ENCODE measurements at places on chromosomes 16 and 17.

- DNase-seq, result no peak
These were observed 1.6 kb downstream of the RAB11FIP4 start for GRCh38 chr17:31392856-31393748.

DNA sequence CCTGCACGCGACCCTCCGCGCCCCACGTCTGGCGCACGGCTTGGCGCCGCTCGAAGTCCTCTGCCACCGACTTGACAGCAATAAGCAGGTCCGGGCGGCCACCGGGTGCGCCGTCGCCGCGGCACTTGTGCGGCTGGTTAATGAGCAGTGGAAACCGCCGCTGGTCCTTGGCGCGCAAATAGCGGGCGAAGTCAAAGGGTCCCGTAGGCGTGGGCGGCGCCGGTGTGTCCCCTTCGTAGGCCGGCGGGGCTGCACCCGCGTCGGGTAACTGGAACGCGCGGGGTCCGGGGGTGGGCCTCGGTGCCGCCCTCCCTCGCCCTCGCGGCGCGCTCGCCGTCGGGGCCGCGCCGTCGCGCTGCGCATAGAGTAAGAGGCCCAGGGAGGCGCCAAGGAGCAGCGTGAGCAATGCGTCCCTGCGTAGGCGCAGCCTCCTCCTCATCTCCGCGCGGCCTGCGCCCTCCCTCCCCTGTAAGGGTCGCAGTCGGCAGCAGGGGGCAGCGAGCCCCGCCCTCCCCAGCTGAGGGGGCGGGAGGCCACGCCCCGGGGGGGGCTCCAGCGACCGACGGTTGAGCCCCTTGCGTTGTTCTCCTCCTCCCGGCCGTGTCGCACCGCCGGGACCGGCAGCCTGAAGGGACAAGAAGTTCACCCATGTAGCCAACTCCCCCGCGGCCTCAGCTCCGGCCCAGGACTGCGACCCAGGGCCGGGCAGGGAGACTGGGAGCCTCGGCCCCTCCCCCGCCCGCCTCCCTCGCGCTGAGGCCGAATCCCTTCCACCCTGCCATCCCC is 558 bp downstream of the B3GNT9 start:
- peak; percentile 53 for DNase-seq

DNA sequence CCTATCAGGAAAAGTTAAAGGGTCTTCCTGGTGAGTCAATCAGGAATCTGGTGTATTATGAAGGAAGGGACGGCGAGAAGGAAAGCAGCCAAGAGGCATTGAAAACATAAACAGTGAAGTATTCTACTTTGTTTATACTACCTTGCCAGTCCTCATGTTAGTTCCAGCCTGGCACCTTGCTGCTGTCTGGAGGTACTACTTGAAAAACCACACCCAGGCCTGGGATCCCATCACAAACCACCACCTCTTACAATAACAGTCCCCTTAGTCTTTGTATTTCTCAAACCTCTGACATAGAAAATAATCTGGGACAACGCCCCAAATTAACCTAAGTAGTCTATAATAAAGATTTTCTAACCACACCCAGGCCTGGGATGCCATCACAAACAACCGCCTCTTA is 676.7 kb upstream of the SOX9 start:
- no peak for DNase-seq

GRCh38 chr16:7338826-7339225 is 6.2 kb downstream of the RBFOX1 start:
- no peak for DNase-seq

- no peak for DNase-seq
These were observed 120.4 kb upstream of the LHX1 start for GRCh38 chr17:36816907-36817288.

GRCh38 chr17:3667366-3668278 is 756 bp downstream of the TAX1BP3 start:
- DNase-seq, result peak; percentile 70

DNA sequence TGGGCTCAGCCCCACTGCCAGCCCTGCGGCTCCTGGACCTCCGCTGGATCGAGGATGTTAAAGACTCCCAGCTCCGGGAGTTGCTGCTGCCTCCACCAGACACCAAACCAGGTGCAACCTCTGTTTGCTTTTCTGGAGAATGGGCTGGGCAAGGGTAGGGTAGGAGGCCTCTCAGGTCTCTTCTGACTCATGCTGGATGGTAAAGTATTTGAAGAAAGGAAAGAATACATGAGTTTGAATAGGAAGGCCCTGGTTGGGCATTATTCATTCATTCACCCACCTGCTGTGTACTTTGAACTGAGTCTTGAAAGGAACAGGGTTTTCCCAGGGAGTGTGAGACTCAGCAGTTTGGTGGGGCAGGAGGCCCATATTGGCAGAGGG is 6.5 kb upstream of the ORAI3 start:
- DNase-seq, result no peak

DNA sequence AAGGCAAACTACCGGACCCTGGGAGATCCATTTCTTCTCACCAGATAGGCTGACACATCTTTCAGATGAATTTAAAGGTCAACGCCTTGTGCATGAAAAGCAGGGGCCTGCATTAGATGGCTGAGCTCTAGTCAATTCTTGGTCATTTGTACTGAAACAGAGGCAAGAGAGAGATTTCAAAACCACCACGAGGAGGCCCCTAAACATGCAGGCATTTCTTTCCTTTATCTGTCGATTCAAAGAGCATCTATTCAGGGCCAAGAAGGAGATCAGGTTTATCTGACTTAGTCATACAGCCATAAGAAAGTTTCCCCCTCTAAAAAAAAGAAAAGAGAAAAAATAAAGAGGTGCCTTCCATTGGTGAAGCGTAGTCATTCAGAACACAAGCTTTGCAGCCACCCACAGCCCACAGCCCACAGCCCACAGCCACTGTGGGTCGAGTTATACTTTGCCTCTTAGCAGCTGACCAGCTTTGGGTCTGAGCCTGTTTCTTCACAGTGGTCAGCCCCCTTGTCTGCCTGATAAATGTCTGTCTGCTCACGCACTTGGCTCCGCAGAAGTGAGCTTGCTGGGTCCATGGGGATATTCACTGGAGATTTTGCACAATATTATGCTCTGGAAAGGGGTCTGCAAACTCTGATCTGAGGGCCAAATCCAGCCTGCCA is 207.5 kb downstream of the CDH13 start:
- DNase-seq, result no peak

DNA sequence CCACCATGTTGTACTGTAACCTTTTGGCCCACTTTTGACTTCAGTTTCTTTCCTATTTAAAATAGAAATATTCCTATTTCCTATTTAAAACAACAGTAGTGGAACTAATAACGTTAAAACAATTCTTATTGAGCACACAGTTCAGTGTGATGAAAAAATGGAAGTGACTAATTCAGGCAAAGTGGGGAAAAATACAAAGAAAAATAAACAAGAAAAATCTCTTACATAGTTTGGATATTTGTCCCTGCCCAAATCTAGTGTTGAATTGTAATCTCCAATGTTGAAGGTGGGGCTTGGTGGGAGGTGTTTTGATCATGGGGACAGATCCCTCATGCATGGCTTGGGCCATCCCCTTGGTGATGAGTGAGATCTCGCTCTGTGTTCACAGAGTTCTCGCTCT is 198.1 kb upstream of the CPHXL start:
- no peak for DNase-seq

- DNase-seq, result no peak
These were observed 96.7 kb downstream of the SEC14L1 start for GRCh38 chr17:77237232-77238008.

DNA sequence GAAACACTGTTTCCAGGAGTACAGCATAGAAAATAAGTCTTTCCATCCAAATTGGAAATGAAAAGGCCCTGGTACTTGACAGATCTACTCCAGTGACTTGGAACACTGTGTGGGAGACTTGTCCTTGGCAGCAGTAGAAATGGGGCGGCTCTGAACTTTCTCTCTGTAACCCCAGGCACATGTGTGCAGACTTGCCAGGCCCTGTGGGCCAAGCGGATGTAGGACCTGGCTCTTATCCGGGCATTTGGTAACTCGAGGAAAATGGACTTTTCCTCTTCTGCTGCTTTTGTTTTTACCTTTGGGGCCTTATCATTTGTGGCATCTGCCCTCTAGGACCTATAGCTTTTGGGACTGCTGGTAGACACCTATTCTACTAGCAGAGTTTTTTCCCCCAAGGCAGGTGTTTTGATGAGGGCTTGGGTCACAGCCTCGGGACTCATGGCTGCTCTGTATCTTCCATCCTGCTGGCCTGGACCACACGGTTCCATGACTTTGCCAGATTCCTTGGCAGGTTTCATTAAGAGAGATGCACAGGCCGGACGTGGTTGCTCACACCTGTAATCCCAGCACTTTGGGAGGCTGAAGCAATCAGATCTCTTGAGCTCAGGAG is 43.5 kb downstream of the SMPD3 start:
- DNase-seq, result no peak

DNA sequence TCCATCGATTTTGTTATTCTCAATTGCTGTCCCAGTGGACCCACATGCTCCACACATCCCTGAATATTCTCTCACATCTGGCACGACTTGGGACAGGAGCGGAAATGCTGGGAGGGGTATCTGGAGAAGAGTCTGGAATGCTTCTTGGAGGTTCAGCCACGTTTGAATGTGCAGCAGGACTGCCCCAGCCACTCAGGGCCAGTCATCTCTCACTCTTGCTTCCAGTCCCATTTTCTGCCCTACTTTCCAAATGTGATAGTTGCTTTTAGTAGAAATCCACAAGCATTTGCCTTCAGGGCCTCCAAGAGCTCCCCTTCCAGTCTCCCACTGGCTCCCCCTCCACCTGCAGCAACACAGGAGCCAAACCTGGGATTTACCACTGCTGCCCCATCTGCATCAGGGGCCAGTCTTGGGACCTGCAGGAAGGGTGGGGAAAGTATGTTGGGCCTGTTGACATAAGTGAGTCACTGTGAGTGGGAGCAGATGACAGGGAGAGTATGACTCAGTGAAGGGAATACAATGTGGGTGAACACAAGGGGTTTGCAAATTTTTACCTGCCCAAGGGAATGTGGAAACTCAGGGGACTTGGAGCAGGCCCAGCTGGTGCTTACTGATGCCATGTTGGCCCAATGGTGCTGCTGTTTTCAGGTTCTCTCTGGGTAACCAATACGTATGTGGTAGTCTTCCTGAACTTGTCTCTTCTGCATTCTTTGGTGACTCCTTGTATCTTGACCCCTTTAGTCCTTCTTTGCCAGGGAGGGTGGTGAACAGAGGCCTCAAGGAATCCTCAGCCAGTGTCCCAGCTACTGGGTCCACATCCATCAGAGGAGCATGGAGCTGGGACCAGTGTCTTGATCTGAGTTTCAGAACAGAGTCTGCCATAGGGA is 78.8 kb upstream of the CRHR1 start:
- DNase-seq, result peak; percentile 20

DNA sequence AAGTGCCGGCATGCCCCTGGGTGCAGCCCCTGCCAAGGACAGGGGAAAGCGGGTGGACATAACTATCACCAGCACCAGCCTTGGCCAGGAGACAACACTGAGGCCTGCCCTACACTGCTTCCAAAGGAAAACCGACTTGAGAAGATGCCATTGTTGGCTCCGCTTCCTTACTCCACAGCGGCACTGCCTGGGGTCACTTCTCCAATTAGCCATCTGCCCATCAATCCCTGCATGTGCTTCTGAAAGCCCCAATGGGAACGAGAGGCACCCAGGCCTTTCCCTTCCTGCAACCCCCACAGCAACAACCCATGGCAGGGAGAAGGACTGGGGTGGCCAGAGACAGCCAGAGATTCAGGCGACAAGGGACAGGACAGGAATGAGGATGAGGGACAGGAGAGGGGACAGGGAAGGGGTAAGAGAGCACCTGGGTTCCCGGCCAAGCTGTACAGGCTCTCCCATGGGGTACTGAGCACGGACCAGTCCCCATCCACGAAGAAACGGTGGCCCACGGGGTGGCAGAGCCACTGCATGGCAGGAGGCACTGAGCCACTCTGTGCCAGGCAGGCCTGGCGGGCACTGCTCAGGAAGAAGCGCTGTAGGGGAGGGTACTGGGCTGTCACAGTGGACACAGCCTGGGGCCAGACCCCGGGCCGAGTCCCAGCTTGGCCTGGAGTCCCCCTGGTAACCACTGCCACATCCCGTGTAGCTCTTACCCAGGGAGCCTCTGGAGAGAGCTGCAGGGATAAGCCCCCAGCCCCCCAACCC is 21.2 kb downstream of the SREBF1 start:
- no peak for DNase-seq

GRCh38 chr16:10466861-10467260 is 81.0 kb downstream of the ATF7IP2 start:
- no peak for DNase-seq

DNA sequence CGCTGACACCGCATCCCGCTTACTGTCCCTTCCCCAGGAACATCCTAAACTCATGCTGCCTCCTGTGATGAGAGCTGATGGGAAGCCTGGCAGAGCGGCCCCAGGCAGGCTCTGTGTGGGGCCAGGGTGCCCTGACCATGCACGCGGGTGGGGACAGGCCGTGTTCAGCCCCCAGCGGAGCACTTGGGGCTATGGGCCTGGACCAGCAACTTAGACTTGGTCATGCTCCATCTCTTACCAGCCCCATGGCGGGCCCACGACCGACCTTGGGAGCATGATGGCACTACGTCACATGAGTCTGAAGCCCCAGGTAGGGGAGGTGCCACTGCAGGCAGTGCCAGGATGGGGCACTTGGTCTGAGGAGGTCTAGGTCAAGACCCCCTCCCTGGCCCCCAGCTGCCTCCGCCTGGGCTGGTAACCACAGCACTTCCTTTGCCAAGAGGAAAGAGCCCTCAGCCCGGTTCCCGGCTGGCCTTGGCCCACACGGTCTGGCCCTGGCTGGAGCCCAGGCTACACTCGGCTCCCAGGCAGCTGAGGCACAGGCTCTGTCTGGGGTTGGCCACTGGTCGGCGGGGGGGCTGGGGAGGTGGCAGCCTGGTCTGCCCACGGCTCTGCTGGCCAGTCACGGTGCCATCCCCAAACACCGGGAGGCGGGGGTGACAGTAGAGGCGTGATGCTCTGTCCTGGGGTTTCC is 25.7 kb downstream of the BAHCC1 start:
- DNase-seq, result no peak

DNA sequence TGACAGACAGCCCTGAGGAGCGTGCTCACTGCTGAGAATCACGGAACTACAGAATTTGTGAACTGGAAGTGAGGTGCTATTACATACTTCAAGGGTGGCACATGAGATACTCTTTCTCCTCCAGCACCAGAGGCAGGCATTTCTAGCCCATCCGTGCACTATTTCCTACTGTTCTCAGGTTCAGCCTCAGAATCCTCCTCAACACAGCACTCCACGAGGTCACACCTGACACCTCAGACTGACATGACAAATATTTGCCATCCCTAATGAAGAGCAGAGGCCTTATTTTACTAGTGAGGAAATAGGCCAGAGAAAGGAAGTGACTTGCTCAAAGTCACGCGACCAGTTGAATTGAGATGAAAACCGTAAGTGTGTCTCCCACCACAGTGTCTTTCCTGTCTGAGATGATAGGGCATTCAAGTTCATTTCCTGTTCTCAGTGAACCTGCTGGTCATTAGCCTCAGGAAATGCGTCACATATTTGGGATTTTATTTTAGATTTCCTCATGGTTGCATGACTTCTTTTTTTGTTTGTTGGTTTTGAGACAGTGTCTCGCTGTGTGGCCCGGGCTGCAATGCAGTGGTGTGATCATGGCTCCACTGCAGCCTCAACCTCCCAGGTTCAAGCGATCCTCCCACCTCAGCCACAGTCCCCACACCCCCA is 23.6 kb downstream of the SEZ6 start:
- DNase-seq, result no peak

All from 8988T (cell line).